Effector CD8-positive, alpha-beta T cell (primary cell): ENCODE measurements at places on chromosomes 5 and 9.

DNA sequence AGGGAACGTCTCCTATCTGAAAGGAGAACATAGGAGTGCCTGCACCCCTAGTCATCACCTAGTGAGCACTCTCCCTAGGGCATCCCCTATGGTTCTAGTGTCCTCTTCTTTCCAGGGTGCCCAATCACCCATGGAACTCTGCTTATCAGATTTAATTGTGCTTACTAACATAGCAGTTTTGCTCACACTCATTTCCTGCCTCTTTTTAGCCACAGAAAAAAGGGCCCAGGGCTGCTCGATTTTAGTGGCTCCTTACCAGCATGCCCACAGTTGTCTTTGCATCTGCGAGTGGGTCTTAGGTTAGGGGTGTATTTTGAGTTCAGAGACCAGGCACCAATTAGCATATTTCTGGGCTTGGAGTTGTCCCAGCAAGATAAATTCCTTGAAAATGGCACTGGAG lies 1110.2 kb downstream of the TAF11L14 start:
- DNase-seq = no peak

GRCh38 chr5:95823218-95823737 lies 752 bp upstream of the GLRX start:
- DNase-seq = no peak

DNA sequence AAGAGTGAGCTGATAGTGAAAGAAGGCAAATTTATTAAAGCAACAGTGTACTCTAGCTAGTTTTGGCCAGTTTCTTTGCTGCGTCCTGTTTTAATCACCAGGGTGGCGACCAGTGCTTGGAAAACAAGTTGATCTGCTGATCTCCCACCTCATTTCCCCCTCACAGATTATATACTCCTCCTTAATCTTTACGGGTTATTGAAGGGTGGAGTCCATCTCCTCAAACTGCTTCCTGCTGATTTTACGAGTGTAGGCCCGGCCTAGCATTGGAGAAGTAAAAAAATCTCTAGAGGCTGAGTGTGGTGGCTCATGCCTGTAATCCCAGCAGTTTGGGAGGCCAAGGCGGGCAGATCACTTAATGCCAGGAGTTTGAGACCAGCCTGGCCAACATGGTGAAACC lies 14.0 kb upstream of the CFAP95 start:
- no peak for DNase-seq

DNA sequence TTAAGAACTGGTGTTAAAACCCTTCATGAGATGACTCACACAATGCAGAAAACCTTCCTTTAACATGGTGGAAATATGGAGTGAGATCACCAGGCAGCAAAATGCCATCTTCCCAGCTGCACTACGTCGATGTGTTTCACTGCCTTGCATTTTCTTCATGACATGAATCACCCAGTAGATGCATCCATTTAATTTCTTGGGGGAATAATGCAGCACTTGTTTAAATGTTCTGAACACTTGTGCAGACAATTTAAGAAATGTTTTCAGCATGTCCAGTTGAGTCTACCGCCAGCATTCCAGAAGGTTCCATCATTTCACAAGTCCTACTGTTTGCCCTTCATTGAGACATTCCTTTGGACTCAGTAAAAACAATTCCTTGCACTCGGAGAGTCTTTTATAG lies 81.6 kb downstream of the ADAMTS16 start:
- no peak for DNase-seq

DNA sequence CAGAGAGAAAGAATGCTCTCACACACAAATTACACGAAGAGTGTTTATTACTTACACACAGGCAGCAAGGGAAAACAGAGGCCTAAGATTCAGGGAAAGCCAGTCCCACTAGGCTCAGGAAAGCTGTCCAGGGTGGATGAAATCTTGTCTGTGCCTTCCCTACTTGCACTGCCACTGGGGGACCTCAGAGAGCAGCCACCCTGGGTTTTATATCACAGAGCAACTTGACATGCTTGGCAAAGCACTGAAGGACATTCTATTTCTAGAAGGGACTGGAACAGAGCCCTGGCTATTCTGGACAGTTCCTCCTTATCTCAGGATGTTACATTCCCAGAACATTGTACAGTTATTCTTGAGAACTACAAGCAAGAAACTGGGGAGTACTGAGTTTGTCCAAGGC lies 7.5 kb upstream of the PRSS3 start:
- DNase-seq = no peak

DNA sequence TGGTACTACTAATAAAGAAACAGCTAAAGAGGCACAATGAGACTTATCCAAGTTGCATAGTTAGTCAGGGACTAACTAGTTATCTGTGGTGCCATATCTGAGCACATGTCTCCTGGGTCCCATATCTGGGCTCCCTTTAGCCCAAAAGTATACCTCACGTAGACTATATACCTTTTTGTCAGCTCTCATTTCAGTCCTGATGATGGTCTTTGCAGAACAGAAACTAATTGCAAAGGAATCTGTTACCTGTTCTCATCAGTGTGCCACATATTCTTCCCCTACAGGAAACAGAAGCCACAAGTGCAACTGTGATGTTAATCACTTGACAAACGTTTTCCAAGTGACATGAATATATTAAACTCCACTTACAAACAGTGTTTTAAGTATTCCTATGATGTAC lies 395.2 kb downstream of the KIAA0825 start:
- no peak for DNase-seq

DNA sequence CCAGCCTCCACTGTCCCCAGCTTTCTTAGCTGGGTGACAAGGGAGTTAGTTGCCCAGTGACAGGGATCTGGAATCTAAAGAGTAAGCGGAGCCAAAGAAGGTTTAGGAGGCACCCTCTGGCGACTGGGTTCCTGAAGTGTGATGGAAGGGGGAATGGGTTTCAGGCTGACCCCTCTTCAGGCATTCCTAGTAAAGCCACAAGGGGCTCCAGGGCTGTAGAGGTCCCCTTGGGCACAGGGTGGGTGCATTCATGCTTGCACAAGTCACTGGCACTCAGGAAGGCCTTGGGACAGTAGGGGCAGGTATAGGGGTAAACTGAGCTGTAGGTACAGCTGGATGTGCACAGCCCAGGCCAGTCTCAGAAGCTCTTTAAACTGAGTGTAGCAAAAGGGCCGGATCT lies 74.2 kb downstream of the CPLANE1 start:
- no peak for DNase-seq

DNA sequence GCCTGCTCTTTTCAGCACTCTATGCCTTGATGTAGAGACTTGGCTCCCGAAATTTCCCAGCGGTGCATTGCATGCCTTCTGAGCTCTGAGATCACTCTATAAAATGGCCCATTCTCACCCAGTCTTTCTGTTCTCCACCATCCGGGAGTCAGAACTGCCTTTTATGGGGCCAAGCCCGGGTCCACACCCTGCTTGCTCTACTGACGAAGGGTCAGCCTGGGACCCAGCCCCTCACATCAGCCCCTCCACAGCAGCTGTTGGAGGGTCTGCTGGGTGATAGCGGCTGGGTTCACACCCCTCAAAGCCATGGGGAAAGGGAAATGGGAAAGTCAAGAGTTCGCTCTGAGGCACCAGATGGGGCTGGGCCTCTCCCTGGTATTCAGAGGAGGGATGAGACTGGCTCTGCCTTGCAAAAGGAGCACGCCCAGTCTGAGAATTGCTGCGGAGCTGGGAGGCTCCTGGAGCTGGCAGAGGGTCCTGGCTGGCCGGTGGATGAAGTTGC lies 66.0 kb upstream of the ORM1 start:
- DNase-seq = no peak

DNA sequence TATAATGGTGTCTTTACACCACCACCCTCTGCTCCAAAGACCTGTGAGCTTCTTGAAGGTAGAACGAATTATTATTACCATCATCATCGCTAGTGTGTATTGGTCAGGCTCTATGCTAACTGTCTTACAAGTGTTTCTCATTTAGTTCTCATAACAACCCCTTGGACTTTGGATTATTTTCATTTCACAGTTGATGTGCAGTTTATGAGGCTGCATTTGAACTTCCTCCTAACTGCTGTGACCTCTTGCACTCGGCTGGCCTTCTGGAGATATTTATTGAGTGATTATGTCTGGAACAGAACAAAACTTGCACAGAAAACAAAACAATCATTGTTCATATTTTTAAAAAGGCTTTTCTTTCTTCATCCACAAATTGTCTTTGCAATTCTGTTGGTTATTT lies 306.3 kb upstream of the SGCD start:
- DNase-seq = no peak

DNA sequence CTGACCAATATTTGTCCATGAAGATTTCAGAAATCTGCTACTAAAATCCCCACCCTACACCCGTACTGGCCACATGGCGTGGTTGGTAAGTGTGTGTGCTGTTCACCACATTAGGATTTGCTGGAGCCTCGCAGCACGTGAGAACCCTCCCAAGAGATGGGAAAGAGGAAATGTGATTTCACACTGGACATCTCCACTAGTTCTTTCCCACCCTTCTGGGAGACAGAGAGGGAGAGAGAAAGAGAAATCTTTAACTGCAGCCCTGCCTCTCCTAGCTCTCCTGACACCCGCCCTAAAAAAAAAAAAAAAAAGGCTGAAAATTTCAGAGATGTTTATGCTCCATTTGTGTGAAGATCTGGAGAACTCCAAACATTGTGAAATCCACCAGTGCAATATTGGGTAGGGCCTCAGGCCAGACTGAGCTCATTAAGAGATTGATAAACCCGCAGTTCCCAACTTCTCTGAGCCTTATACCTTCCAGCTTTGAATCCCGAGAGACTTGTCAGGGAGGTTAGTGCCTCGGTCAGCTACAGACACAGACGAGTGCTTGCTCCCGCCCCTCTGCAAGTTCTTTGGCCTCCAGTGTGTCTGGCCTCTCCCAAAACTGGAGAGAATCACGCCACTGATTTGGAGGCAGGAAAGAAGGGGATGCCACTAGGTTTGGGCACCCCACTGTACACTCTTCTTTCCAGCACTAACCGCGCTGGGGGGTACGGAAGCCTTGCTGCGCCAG lies 1.9 kb downstream of the SPRY4 start:
- DNase-seq = no peak

- no peak for DNase-seq
Observed at GRCh38 chr5:57581772-57582171, 99.2 kb upstream of the ACTBL2 start.

DNA sequence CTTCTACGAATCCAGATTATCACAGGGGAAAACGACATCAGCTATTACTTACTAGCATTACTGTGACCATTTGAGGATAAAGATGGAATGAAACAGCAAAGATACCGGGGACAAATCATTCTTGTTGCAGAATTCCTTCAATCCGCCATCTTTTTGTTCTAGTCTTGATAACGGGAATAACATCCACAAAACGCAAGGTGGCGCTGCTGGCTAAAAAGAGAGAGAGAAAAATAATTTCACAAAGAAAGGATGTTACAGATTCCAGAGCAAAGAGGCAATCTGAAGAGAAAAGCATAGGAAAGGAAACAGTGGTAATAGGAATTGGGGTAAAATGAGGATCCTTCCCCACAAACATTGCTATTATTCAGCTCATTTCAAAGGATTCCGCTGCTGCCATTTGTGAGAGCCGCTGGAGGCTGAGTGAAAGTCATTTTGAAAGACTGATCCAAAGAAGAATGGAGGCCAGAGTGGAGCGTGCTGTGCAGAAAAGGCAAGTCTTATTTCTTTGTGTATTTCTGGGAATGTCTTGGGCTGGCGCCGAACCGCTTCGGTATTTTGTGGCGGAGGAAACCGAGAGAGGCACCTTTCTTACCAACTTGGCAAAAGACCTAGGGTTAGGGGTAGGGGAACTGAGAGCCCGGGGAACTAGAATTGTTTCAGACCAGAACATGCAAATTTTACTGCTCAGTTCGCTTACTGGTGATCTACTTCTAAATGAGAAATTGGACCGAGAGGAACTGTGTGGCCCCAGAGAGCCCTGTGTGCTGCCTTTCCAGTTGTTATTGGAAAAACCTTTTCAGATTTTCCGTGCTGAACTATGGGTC lies at the start of gene PCDHB7:
PCDHB7 (plus strand) TSS at position 264 of the 824 bp plus-strand sequence; CDS start at position 456, 192 bp downstream.
- DNase-seq = no peak

DNA sequence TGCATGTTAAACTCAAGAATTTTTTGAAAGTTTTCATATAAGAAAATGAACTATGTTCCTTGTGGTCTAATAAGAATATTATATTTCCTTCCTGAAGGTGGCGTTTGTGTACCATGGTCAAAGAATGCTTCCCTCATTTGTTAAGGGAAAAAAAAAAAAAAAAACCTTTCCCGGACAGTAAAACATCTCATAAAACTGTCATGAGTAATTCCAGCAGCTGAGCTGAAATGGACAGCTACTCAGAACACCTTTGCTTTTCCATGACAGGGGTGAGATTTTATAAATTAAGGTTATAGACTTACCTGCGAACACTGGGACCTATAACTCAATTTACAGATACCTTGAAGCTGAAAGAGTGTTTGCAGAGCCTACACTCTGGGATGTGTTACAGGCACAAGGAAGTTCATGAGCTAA lies 113.2 kb upstream of the RANBP3L start:
- DNase-seq = no peak

- no peak for DNase-seq
Observed at GRCh38 chr5:33891788-33892619, at the start of gene ADAMTS12. Gene ADAMTS12, minus strand, starts transcription at chr5:33891990. Its CDS starts 134 bp downstream, at chr5:33891856.

- DNase-seq = no peak
Observed at GRCh38 chr5:54470677-54471076, 15.2 kb downstream of the HSPB3 start.

DNA sequence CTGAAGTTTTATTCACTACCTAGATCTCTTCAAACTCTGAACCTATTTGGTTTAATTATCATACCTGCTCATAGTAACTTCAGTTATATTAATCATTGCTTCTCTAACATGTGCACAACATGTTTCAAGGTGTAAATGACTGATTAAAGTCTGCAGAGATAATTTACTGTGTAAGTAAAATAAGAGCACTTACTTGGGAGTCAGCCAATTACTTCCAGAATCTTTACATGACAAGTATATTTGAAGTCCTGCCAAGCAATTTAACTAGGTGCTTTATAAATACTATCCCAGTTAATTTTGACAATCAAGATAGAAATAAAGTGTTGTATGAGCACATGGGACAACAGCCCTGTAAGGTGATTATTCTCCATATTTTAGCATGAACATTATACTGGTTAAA lies 109.9 kb downstream of the RFX3 start:
- no peak for DNase-seq

GRCh38 chr5:107538805-107539445 lies 131.8 kb downstream of the EFNA5 start:
- DNase-seq = no peak

GRCh38 chr9:97615439-97616072 lies 17.6 kb downstream of the TSTD2 start:
- peak; percentile 35 for DNase-seq

DNA sequence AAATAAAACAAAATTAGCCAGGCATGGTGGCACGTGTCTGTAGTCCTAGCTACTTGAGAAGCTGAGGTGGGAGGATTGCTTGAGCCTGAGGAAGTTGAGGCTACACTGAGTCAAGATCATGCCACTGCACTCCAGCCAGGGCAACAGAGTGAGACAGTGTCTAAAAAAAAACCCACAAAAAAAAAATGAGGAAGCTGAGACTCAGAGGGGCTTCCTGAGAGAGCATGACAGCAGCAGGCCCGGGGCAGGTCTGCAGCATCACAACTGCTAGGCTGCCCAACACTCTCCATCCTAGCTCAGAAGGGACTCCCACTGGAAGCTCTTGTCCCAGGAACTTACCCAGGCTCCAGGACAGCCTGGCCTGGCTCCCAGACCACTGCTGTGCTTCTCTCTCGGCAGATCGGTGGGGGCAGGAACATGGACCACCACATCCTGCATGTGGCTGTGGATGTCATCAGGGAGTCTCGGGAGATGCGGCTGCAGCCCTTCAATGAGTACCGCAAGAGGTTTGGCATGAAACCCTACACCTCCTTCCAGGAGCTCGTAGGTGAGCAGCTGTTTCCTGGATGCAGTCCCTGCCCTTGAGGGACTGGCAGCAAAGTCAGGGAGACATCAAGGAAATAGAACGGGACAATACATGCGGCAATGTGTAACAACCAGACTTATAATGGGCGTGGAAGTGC lies 19.1 kb downstream of the PTGS1 start:
- no peak for DNase-seq

GRCh38 chr9:127711226-127711701 lies 4.2 kb downstream of the PTRH1 start:
- DNase-seq = no peak
